ENCODE measurements at places on chromosomes 6 and 20. TPM values are rescaled to one million over a fixed set of nuclear protein-coding genes. Genes with fewer than 3 reads are reported as not detected.

AIG1 gene
- 23.9 TPM for total RNA-seq

PXDC1 gene
- total RNA-seq = 21.5 TPM

SF3B5 gene
- 226 TPM for total RNA-seq

SDCBP2 gene
- total RNA-seq = 1.8 TPM

HTR1E gene
- total RNA-seq = not detected

ZNF334 gene
- total RNA-seq = not detected

EXOC2 gene
- total RNA-seq = 11.5 TPM

OR10C1 gene
- total RNA-seq = not detected

ZNF343 gene
- 14.6 TPM for total RNA-seq

CRYBG1 gene
- 0.56 TPM for total RNA-seq

Measured in A549 treated with AZD2906 at 1 μM for 4 hours (cell line).